ENCODE measurements at places on chromosomes 11 and 22.
A peak's percentile ranks its signal among the peaks of the same experiment; 100 is the strongest.

GRCh38 chr11:120404495-120404894 is 68.3 kb downstream of the ARHGEF12 start:
- no peak for DNase-seq

DNA sequence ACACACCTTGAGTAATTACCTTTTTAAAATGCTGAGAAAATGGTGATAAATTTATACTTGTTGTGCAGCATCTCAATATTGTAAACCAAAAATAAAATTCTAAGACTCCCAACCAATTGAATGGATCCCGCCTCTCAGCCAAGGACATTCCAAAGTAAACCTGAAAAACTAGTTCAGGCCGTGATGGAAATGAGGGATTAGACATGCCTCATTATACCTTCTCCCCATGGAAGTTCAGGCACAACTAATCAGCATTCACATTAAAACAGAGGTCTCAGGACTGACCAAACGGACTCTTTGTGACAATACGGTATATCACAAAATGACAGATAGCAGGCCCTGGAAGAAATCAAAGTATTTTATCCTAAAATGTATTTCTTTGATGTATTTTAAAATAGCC is 907.4 kb upstream of the RAG2 start:
- DNase-seq, result no peak

- peak; percentile 94 for DNase-seq
Measured at GRCh38 chr22:19880786-19881569, 26.3 kb upstream of the GNB1L start.

DNA sequence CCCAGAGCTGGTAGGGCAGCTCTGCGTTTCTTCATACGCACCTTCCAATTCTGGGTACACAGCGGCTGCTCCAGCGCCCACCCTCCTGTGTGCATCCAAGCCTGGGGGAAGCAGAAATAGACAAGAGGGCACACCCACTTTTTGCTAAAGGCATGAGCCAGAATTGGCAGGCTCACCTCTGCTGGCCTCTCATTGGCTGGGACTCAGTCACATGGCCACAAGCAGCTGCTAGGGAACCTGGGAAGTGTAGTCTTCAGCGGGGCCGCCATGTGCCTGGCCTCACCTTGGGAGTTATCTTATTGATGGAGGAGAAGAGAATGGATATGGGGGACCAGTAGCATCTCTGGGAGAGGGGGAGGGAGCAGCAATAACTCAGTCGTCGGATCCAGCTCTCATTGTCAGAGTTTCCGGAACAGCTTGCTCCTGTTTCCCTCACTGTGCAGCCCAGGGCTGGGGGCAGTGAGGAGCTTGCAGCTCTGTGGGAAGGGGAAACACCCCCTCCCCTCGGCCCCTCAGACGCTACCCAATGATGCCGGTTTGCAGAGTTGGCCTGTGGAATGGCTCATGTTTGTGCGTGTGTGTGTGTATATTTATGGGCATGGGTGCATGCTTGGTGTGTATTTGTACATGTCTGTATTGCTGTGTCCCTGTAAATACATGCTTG is 11.8 kb upstream of the MIEF1 start:
- DNase-seq, result peak; percentile 65

DNA sequence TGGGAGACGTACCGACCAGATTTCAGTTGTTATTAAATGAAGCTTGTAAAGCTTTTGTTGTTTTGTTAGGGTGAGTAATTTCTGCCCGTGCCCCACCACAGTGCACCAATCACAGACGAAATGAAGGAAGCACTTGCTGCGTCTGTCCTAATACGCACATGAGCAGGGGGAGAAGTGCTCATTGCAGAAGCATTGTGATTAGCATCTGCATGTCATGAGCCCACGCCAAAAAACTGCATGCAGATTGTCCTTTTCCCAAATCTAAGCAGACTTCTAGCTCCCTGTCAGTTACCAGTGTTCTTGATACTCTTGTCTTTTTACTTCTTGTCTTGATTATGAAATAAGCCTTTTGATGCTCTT is 15.5 kb downstream of the RBX1 start:
- DNase-seq, result no peak

All from IMR-90 (cell line).